ENCODE measurements at places on chromosomes 3 and 15.

- no peak for DNase-seq
Measured at GRCh38 chr15:49066372-49066771, 20.1 kb upstream of the SECISBP2L start.

GRCh38 chr15:71612397-71612722 is 198.0 kb upstream of the NR2E3 start:
- no peak for DNase-seq

DNA sequence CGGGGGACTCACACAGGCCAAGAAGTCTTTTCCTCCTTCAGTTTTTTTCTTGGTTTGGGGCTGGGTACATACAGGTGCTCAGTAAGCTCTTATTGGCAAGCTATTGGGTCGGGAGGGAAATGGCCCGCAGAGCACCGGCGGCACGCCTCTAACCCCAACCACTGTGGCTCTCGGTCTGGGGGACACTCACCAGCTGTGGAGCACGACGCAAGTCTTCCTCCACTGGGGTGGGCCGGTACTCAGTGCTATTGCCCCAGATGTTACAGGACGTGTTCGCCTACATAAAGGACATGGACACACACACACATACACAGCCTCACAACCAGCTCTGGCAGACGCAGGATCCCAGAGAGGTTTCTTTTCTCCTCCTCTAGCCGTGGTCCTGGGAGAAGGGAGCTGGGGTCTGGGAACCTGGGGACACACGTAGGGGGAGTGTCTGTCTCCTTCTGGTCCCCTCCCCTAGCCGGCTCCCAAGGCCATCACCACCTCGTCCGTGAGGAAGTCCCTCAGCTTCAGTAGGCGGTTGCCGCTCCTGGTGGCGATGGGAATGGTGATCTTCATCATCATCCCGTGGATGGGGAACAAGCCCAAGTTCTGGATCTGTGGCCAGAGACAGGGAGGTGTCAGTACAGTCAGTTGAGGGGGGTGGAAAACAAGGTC is 33.4 kb downstream of the FEM1B start:
- no peak for DNase-seq

- no peak for DNase-seq
Measured at GRCh38 chr15:71096676-71097075, 18.6 kb upstream of the THSD4 start.

GRCh38 chr3:35789042-35789831 is 149.9 kb downstream of the ARPP21 start:
- no peak for DNase-seq

- no peak for DNase-seq
Measured at GRCh38 chr15:33138000-33138399, 56.5 kb downstream of the FMN1 start.

DNA sequence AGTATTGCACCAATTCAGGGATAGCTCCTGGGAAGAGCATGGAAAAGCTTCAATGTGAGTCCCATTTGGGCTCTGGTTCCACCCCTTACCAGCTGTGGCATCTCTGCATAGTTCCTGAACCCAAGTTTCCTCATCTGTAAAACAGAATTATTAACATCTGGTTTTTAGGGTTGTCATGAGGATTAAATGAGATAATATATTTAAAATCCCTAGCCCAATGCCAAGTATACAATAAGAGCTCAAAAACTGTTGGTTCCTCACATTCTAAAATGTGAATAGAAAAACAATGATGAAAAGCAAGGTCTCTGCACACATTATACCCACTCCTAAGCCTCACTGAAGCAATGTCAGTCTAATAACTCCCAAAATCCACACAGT is 237.3 kb upstream of the WNT5A start:
- DNase-seq, result no peak

DNA sequence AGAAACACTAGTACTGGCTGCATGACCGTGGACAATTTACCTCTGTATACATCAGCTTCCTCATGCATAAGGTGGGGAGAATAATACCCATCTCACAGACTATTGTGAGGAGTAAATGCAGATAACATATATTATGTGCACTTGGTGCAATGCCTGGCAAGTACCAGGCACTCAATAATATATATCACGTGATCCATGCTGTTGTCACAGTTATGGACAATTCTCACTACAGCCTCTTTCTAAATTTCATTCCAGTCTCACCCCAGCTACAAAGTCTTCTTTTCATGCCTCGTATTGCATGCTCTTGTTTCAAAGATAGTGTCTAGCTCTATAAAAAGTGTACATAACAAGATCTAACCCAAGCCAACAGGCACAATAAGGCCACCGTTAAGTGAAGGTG is 494.3 kb upstream of the ADAMTS9 start:
- no peak for DNase-seq

- DNase-seq, result no peak
Measured at GRCh38 chr3:131453533-131453932, 49.2 kb downstream of the MRPL3 start.

GRCh38 chr3:134009345-134010000 is 20.3 kb downstream of the SLCO2A1 start:
- peak; percentile 88 for DNase-seq

DNA sequence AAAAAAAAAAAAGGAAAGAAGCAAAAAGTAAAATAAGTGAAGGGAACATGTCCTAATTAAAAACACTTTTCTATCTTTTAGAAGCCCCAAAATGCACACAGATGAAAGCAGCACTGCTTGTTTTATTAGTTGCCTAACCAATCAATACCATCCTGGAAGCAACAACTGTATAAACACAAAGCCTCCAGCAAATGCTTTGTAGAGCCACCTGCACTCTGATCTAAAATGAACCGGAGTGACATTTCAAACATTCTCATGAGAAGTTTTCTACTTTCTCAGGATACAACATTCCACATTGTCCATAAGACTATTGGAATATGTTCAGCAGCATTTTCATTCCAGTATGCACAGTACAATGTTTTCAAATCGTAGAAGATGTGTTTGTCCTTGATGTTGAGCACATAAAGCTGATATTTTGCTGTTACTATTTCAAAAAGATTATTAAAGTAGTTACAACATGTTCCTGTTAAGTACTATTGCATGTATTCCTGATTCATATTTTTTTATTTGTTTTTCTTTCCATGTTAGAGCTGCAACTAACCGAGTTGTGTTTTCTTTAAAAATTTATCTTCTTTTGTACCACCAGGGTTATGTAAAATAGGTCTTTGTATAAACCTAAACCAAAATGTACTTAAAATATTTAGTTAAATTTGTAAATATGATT is 50.3 kb upstream of the PLSCR5 start:
- DNase-seq, result no peak

- DNase-seq, result peak; percentile 38
Measured at GRCh38 chr3:152458376-152459117, 189.8 kb downstream of the MBNL1 start.

- no peak for DNase-seq
Measured at GRCh38 chr3:100798012-100798411, 88.7 kb downstream of the TFG start.

GRCh38 chr3:53166206-53166605 is 5.2 kb downstream of the PRKCD start:
- DNase-seq, result no peak

DNA sequence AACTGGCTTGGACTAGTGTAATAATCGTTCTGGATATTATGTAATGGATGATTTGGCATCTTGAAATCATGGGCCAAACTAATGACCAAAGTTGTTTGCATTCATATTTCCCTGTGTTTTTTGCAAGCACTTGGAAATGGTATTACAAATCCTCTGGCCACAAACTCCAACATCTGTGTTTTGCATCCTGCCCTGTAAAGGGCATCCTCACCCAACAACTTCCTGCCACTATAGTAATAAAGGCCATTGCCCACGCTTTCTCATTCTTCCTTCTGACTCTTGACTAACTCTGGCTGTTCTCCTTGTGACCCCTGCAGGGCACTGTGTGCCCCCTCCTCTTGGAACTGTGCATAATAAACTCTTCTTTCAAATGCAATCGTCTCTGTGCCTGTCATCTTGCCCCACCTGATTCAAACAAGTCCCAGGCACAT is 25.4 kb upstream of the PSMD6 start:
- no peak for DNase-seq

DNA sequence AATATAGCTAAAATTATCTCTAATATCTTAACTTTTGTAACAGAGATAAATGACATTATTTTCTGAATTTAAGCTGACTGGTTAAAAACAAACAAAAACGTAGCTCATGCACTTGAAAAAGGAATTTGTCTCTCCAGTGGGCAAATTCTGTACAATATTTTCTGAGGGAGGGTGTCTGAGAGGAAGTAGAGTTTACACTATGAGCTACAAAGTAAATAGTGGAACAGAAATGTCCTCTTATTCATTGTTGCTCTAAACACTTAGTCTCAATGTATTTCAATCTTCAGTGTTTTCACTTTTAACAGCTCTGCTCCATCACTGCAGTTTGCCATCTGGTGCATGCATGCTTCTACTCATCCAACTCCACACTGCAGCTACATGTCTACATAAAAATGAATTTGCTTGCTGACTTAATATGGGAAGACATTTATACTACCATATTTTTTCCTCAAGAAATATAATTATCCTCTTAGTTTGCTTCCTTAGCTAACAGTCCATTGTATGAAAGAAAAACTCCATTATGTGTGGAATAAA is 817.4 kb upstream of the LMCD1 start:
- DNase-seq, result no peak

DNA sequence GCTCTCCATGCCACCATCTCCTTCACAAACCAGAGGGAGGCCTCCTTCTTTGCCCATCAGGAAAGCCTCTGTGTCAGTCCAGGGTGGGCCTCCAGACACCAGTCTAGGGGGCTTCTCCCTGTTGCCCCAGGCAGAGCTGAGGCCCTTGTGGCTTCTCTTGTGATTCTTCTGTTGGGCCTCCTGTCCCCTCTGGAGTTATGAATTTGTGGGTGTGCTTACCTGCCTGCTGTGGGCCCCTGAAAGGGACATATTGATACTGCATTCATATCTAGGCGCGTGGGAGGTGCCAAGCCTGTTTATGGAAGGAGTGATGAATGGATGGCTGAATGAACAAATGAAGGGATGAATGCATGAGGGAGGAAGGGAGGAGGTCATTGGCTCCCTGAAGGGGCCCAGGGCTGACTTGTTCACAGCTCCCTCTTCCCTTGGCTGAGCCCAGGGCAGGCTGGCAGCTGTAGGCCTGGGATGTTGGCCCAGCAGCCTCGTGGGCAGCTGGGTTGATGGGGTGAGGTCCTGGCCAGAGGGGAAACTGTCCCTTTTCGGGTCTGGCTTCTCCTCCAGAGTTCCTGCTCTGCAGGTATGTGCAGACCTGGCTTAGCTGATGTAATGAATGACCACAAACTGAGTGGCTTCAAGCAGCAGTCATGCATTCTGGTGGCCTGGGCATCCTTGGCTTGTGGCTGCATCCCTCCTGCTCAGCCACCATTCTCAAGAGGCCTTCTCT is 195.4 kb downstream of the GOLGA6L6 start:
- no peak for DNase-seq

DNA sequence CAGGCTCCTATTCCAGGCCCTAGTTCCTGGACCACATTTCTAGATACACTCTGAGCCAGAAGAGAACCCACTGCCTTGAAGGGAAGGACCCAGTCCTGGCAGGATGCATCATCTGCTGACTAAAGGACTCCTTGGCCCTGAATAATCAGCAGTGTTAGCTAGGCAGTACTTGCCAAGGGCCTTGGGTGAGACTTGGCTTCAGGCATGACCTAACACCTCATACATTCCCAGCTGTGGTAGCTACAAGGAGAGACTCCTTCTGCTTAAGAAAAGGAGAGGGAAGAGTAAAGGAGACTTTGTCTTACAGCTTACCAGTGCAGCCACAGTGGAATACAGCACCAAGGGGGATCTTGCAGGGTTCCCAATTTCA is 26.4 kb downstream of the PEAK1 start:
- peak; percentile 27 for DNase-seq

GRCh38 chr15:73745073-73745472 is 8.1 kb downstream of the INSYN1 start:
- no peak for DNase-seq

DNA sequence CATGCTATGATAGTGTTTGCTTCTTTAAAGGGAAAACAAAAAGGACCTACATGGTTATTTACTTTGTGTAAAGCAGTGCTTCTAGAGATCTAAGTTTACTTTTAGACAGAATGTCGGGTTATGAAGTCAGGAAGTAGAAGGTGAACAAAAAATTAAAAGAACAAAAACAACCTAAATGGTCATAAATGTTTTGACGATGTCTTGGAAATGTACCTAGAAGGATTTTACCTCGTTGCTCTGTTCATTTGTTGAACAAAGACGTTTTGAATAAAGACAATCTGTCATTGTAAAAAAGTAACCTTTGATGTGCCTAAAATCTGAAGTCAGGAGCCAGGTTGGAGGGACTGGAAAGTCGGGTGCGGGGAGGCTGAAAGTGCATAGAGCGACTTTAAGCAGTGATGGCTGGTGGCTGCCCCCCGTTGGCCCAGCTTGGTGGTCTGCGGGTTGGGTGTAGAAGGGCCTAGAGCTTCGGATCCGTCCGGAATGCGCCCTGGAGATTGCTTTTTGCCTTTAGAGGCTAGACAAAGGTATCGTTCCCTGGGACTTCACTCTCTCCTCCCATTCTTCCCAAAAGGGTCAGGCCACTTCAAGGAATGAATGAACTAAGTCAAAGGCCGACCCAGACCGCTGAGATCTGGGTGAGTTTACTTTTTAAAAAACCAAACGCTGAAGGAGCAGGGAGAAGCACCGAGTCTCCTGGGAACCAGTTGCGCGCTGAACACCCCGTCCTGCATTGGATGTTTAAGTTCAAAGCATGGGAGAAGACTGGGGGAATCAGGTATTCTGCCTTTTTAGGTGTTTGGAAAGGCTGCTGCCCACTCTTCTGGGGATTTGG is 2.1 kb downstream of the SOX14 start:
- no peak for DNase-seq

GRCh38 chr15:41894791-41895463 is 1.1 kb upstream of the SPTBN5 start:
- DNase-seq, result peak; percentile 82

GRCh38 chr3:111627092-111627491 is 31.9 kb upstream of the ZBED2 start:
- no peak for DNase-seq
